ENCODE measurements at places on chromosomes 1 and 21.

- DNase-seq = no peak
Observed at GRCh38 chr1:16628361-16629111, 15.2 kb upstream of the NBPF1 start.

DNA sequence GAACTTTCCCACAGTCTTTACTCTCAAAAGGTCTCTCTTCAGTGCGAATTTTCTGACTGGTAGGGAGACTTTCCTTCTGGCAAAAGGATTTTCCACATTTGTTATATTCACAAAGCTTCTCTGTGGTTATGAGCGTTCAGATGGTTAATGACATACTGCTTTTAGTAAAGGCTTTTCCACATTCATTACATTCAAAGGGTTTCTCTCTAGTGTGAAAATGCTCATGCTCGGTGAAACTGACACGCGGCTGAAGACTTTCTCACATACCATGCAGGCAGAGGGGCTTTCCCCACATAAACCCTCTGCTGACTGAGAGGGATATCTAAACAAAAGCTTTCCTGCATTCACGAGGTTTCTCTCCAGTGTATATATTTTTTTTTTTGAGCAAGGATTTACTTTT, 9.9 kb upstream of the KLF18 start:
- DNase-seq = no peak

DNA sequence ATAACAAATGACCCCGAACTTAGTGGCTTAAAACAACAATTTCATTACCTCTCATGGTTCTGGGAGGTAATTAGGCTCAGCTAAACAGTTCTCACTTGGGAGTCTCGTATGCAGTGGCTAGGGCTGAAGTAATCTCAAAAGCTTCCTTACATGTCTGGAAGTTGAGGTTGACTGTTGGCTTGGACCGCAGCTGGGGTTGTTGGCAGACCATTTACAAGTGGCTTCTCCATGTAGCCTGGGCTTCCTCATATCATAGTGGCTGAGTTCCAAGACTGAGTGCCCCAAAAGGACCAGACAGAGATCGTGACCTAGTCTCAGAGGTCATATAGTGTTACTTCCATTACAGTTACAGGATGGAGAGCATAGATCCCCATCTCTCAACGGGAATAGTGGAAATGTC, 2.4 kb upstream of the POGZ start:
- DNase-seq = no peak

GRCh38 chr21:21046063-21046462, 47.9 kb downstream of the NCAM2 start:
- no peak for DNase-seq

- no peak for DNase-seq
Observed at GRCh38 chr1:167588361-167588760, 34.8 kb upstream of the CREG1 start.

- no peak for DNase-seq
Observed at GRCh38 chr1:238777551-238777950, 608.8 kb upstream of the CHRM3 start.

- DNase-seq = no peak
Observed at GRCh38 chr1:84598418-84598817, 24.2 kb upstream of the CTBS start.

- DNase-seq = no peak
Observed at GRCh38 chr1:159980076-159980475, 26.0 kb upstream of the SLAMF9 start.

DNA sequence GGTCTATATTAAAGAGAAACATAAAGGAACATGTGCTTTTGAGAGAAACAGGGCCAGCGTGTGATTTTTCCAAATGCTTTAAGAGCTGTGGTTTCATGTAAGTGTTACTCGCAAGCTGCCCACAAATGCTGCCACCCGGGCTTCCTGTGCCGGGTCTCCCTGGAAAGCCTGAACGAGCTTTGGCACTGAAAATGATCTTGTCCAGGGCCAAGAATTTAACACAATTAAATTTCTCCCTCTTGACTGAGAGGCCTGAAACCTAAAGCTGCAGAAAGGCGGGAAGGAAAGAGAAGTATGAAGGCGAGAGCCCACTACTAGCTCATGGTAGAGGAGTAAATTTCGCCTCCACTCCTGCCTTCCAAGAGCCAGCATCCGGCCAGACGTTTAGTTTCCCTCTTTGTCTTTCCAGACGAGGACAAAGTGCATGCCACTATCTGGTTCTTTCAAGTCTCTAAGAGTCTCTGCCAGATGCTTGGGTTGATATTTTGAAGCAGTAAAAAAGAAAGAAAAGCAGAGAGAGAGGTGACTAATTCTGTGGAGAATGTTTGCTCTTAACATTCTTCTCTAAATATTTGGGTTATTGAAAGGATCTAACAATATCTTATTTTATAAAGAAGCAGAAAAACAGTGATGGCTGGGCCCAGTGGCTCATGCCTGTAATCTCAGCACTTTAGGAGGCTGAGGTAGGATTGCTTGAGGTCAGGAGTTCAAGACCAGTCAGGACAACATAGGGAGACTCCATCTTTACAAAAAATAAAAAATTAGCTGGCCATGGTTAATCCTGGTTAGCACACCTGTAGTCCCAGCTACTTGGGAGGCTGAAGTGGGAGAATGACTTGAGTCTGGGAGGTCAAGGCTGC, 100.0 kb upstream of the HNRNPU start:
- DNase-seq = no peak

- no peak for DNase-seq
Observed at GRCh38 chr1:69991644-69992043, 213.7 kb downstream of the LRRC40 start.

DNA sequence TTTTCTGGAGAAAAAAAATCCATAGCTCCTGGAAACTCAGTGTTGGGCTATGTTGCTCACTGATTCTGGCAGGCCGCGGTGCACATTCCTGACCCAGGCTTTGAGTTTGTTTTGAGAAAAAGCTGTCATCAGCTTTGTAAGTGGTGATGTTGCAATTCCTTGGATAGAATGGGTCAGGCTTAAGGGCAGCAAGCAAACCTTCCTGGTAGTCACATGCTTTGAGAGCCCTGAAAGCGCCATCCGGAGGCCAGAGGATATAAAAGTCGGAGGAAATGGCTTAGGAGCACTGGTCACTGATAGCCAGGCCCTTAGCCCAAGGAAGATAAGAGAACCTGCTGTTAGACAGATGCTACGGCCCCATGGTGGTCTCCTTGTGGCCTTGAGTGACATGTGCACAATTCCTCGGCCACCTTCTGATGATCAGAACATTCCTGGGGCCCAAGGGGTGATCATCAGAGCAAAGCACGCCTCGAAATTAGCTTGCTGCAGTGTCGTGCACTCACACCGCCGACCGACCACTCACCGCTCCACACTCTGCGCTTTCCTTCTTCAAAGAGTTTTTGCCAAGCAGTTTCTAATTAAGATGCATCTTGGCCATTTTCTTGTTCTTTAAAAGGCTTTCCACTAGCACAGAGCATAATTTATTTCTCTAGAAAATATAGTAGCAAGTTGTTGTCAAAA, 78.6 kb downstream of the MAN1C1 start:
- no peak for DNase-seq

DNA sequence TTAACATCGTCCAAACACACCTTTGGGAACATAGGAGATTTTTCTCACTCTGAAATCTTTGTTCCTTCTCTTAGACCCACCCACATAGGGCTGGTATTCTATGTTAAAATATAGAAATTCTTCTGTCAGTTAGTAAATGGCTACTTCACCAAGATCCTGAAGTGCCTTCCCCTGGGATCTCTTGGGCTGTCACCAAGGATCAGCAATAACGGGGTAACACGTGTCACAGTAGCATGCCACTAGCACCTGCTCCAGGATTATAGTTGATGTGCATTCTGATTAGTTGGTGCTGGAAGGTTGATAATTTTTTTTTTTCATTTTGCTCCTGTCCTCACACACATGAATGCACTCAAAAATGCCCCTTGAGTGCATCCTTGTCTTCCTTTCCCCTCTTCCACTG, 298.7 kb downstream of the NTNG1 start:
- DNase-seq = no peak

GRCh38 chr21:41747943-41748738, 18.7 kb downstream of the RIPK4 start:
- no peak for DNase-seq

GRCh38 chr21:39434950-39435349, 10.6 kb downstream of the LCA5L start:
- DNase-seq = no peak

- no peak for DNase-seq
Observed at GRCh38 chr1:101025283-101025656, 314 bp downstream of the DPH5 start.

Data from COR-L47 (cell line).